ENCODE measurements at places on chromosomes 5 and 9.
A peak's percentile ranks its signal among the peaks of the same experiment; 100 is the strongest.

DNA sequence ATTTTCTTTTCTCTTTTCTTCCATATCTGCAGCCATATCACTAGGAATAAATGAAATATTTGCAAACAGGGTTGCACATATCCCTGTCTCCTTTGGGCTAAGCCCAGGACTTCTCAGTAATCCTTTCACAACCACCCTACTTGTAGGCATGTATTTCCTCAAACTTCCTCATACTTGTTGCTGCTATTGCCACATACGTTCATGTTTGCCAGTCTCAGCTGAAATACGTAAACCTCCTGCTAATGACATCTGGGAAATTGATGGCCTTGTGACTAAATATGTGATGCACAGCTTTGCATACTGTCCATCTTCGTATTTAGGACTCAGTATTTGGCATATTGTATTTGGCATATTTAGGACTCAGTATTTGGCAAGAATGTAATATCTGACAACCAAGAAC is 224.6 kb downstream of the PLK2 start:
- no peak for DNase-seq

GRCh38 chr9:17509701-17510100 is 69.2 kb upstream of the SH3GL2 start:
- DNase-seq: no peak

- peak; percentile 13 for DNase-seq
These were observed 220.8 kb downstream of the SNX18 start for GRCh38 chr5:54738118-54738972.

GRCh38 chr9:37042421-37042820 is 8.4 kb upstream of the PAX5 start:
- DNase-seq: no peak

DNA sequence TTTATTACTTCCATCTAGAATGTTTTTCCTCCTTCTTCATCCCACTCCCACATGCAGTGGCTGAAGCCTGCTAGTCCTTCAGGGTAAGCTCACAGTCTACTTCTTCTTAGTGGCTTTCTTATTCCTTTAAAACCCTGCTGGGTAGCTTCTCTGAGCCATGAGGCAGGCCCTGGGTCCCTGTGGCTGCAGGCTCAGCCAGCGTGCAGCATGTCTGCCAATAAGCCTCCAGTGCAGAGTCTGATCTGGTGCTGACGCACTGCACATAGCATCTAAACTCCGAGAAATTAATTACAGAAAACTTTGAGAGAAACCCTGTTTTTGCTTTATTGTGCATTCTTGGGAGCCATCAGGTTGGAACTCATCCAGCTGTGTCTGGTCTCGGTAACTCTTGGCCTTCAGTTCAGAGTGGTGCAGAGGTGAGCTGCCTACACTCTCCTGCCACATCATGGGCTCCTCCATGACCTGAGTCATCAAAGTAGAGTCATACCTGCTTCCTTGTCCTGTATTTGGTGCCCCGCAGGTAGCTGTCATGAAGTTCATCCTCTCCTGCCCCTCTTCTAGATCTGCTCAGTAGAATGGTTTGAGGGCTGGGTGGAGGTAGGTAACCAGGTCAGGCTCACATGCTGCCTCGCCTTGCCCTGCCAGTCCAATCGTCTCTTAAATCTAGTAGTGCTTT is 339.4 kb downstream of the KDM4C start:
- DNase-seq: no peak

GRCh38 chr5:132050661-132051552 is 9.5 kb upstream of the IL3 start:
- DNase-seq: no peak

DNA sequence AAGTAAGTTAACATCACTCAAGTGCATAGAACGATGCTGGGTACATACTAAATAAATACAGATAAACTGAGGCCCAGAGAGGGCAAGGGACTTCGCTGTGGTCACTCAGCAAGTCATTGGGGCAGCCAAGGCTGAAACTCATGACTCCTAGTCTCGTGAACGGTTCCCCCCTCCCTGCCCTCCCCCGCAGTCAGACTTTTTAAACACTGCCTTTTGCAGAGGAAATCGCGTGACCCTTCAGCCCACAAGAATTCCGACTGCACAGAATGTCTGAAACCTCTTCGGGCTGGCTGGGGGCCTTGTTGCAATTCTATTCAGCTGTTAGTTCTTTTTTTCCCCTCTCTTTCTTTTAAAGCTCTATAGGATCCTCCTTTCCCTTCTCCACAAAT is 28.1 kb downstream of the NEK6 start:
- DNase-seq: peak; percentile 88

DNA sequence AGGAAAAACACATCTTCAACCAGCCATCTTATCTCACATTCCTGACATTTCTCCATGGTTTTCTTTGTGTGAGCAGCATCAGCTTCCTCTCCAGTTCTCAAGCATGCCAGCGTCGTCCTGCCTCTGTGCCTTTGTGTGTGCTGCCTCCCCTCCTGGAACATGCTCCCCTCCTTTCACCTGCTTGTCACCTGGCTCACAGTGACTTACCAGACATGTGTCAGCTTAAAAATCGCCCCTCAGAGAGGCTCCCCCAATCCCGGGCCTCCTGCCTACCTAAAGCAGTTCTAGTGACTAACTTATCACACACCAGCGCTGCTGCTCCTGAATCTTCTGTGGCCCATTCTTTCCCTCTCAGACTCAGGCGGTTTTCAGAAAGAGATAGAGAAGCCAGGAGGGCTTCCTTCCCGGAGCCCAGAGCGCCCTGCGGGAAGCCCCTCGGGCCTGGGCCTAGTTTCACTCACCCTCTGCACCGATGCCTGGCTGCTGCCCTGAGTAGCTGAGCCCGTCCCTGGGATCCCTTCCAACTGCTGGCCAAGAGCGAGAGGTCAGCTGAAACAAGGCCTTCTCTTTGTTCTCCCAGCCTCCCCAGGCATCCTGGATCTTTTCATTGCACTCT is 51.1 kb upstream of the MVB12B start:
- DNase-seq: no peak

GRCh38 chr9:129851821-129852220 is 16.6 kb downstream of the USP20 start:
- DNase-seq: no peak

GRCh38 chr9:100104314-100104713 is 5.3 kb downstream of the INVS start:
- no peak for DNase-seq

DNA sequence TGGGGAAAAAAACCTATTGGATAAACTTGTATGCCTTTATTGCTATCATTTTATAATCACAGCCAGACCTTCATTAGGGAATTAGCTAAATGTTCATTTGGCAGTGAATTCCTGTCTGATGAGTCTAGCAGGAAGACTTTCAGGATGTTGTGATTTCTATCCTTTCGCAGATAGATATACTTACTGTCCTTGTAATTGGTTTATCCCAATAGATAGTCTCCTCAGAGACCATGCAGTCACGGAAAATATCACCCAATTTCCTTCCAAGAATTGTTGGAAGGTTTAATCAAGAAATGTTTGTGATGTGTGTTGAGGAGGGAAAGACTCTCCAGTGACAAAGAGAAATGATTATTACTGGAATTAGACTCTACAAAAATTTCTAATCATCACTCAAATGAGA is 1937.9 kb upstream of the WWC1 start:
- DNase-seq: no peak

DNA sequence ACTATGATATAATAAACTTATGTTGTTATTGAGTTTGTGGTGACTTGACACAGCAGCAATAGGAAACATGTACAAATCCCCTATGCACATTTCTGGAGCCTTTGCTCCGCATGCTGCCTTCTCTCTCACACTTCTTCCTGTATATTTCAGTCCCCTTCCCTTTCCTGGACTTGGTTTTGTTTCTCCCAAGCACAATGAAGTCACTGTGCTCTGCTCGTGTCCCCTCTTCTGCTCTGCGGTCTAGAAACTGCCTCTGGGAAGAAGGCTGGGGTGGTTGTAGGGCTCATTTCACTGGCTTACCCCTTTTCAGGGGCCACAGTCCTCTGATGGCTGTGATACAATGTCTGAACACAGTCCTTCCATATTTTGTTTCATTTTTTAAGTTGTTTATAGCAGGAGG is 15.7 kb upstream of the FGD3 start:
- DNase-seq: no peak

DNA sequence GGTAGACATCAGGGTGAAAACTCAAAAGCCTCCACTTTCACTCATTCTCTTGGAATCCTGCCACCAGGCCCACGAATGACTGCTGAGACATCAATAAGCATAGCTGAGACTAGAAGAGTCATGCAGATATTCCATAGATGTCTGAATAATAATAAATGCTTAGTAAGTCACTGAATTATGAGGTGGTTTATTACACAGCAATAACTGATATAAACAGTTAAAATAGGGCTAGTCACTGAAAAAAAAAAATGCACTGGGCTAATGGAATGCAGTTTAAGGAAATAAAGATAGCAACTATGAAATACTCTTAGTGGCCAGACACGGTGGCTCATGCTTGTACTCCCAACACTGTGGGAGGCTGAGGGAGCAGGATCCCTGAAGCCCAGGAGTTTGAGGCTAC is 262.8 kb upstream of the CDH6 start:
- DNase-seq: no peak

DNA sequence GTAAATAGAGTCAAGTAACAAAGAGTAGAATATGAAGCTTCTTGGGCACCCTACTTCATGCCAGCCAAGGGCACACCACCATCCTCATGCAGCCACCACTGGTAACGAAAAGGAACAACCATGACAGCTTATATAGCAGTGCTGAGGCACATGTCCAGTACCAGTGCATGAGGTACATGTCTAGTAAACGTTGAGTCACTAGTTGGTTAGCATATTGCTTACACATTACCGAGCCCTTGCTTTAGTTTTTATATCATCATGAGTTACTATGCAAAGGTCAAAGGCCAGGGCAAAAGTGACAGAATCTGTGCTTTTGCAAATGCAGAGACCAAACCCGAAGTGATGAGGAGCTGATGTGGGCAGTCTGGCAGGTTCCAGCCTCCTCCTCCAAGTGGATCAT is 147.1 kb upstream of the MAP1B start:
- DNase-seq: no peak

DNA sequence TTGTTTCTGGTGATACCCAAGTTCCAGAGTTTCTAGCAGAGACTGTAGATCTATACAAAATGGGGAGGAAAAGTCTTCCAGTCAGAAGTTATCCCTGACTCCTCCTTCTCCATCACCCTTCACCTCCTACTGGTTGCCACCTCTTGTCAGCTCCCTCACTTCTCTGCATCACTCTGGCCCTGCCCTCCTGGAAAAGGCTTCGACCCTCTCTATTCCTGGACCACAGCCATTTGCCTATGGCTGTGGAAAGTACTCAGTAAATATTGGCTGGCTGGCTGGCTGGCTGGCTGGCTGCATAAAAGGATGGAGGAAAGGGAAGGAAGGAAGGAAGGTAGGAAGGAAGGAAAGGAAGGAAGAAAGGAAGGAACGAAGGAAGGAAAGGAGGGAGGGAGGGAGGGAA is 32.7 kb upstream of the ABCA1 start:
- no peak for DNase-seq

DNA sequence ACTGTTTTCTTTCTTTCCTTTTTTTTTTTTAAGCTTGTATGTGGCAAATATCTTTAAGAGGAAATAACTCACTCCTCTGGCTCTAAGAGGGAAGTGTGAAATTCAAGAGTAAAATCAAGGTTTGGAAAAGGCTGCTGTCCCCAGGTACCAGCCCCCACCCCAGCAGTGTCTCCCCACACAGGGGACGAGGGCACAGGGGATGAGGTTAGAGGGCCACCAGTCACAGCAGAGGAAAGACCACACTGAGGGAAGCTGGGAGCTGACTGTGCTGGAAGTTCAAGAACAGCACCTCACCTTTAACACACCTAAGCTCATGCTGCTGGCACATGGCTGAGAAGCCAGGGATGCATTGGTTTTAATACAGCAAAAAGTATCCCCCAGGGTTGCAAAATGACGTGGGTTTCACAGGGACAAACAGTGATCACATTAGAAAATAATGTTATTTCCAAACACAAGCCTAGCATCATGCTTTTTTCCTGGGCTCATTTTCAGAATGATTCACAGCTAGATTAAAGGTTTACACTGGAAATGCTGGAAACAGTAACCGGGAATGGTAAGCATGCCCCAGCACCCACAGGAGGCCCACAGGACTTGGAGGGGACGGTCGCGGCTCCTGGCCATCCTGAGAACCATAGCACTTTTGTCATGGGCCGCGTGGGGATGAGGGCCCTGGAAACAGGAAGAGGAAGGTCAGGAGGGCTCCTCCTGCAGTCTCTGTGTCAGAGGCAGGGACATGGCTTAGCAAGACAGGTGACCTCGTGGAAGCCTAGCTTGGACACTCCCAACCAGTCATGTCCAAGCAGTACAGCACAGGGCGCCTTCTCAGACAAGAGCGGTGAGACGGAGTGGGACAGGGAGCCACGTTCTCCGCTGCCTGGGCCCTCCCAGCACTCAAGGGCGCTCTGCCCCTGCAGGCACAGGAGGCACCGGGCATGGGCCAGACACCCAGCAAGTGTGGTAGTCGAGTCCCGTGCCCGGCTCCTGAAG is 6.9 kb downstream of the LPCAT1 start:
- no peak for DNase-seq

GRCh38 chr9:84711398-84711777 is 41.9 kb downstream of the NTRK2 start:
- no peak for DNase-seq

DNA sequence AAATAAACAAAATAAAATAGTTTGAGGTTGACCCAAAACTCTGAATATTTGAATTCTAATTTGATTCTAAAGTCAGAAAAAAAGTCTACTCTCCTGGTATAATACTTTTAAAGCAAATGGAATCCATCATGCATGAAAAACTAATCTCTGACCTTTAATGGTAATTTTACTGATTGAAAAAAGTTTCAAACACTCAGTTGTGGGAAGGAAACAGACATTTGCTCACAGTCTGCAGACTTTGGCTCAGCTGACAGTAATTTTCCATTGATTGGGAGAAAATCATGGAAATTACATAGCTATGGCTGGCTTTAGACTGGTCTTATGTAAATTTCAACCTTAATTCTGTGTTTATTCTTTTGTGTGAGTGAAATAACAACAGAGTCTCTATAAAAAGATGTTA is 574.3 kb downstream of the PDE4D start:
- no peak for DNase-seq

- no peak for DNase-seq
These were observed 2.2 kb downstream of the GBGT1 start for GRCh38 chr9:133161547-133161950.

DNA sequence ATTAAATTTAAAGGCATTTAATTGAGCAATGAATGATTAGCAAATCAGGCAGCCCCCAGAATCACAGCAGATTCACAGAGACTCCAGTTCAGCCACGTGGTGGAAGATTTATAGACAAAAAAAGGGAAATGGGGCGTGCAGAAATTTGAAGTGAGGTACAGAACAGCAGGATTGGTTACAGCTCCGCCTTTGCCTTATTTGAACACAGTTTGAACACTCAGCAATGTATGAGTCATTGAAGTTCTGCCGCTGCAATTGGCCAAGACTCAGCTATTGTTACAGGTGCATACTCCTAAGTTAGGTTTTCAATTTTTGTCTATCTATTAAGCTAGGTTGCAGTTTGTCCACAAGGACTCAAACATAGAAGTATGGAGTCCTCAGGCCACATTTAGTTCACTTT is 157.7 kb upstream of the SLC12A2 start:
- peak; percentile 1 for DNase-seq

GRCh38 chr9:4680173-4680525 is 780 bp downstream of the CDC37L1 start:
- no peak for DNase-seq
